ENCODE measurements at places on chromosomes 3 and 15.

DNA sequence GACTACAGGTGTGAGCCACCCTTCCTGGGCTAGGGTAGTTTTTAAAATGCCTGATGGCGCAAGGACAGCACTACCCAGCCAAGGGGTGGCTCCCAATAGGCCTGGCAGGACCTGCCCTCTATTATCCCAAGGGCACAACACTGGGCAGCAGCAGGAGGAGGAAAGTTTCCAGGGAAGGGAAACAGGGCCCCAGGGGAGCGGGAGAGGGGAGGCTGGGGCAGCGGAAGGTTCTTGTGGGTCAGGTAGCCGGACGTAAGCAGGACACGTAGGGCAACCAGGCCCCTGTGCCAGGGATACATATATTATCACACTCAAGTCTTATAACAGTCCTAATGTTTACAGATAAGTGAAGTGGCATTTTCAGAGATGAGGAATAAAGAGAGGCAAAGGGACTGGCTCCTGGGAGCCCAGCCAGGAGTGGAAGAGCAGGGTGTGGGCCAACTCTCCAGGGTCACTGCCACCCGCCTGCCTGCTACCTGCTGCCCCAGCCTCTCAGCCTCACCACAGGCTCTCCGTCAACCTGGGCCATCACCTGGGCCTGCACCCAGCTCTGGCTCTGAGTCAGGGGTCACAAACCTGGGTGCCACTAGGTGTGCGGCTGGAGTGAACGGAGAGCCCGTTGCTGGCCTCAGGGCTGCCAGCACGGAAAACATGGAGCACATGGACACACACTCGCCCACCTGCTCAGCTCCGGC lies 73.2 kb upstream of the SNRPA1 start:
- no peak for DNase-seq

GRCh38 chr3:187950671-187951070 lies 203.3 kb upstream of the LPP start:
- no peak for DNase-seq

DNA sequence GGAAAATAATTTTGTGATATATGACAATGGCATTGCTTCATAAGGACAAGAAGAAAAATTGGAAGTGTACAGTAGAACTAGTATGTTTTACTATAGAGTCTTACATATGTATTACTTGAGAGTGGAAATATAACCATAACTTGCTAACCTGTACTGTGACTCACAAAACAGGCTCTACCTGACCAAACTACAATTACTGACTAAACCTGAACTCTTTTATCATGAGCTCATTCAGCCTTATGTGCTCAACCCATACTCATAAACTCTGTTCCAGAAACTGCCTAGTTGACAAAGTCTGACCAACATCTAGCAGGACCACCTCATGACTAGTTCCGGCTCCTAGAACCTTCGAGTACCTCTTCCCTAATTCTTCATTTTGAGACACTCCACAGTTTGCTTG lies 6.3 kb downstream of the CDIN1 start:
- no peak for DNase-seq

DNA sequence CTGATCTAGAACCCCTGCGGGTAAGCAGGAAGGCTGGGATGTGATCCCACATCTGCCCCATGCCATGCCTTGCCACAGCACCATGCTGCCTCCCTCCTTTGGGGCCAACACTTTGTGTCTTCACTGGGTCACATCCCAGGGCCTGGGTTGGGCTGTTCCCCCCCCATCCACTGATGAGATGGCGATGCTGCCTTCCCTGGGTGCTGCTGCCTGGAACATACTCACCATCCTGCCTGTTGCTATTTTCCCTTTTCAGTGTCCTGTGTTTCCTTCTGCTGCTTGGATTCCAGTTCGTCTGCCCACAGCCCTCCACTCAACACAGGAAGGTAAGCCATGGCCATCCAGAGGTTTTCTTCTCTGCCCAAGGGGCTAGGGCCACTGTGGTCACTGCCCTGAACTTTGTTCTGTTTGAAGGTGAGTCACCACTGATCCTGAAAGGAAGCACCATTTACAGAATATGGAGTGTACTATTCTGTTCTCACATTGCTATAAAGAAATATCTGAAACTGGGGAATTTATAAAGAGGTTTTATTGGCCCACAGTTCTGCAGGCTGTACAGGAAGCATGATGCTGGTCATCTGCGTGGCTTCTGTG lies 39.4 kb downstream of the THSD4 start:
- DNase-seq, result no peak

DNA sequence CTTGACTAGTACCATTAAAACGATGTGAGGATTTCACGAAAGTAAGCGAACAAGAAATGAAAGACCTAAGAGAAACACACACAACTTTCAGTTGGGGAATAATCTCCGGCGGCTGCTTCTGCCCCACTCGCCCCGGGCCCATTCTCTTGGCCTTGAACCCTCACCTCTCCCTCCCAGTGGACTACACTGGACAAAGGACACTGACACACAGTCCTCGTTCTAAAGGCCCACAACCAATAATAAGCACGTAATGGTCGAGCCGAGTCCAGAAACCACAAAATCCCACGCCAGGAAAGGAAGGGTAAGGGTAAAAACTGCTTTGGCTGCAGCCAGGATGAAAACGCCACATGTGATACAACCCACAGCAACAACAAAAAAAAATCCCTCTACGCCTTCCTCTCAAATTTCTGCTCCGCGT lies 469 bp downstream of the ZNF770 start:
- peak; percentile 70 for DNase-seq

- no peak for DNase-seq
Measured at GRCh38 chr3:9244495-9245183, 4.8 kb downstream of the SRGAP3 start.

DNA sequence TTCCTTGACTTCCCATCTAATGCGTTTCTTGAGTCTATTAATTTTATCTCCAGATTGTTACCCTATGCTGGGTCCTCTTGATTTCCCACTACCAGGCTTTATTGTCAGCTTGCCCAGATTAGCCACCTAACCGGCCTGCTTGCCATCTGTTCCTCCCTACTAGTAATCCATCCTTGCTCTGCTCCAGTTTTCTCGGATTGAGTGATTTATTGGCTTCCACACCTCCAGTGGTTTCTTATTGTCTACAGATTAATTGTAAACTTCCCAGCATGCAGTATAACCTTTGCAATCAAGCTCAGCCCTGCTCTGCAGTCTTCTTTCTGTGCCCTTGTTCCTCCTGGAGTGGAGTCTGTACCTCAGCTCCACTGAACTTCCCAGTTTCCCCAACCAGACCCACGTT lies 63.4 kb downstream of the ARHGEF26 start:
- DNase-seq, result no peak

DNA sequence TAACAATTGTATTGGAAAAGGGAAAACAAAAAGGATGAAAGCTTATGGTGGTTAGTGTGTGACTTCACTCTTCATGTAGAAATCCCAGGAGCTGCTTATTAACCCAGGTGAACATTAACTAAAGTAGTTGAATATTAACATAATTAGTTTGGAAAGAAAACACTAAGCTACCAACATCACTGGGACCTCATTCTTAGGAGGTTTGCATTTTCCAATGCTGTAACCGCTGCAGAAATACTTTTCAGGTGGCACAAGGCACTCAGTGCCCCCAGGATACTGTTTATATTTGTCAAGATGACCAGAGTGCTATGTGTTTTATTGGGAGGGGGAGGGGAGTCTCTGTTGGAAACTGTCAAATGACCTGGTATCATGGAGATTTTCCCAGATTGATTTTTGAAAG lies 25.9 kb upstream of the VILL start:
- no peak for DNase-seq
